Left renal cortex interstitium (tissue), 4 donors: ENCODE measurements at places on chromosomes 11 and 22.

- no peak for DNase-seq
Observed at GRCh38 chr11:110991661-110992355, 253.7 kb upstream of the POU2AF2 start.

DNA sequence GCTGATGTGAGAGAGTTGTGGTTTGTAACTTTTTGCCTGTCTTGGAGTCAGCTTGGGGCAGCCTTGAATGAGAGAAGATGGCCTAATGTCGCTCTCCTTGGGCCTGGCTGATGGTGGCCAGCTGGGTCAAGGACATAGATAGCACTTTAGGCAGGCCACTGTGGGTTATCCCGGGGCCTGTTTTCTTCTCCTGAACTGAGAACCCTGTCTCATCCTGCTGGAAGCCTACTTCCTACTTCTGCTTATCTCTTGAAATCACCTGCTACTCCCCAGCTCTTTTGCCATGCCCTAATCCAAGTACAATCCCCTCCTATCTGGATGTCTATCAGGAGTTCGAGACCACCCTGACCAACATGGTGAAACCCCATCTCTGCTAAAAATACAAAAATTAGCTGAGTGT is 49.5 kb downstream of the OSBP2 start:
- no peak for DNase-seq

- no peak for DNase-seq
Observed at GRCh38 chr11:78311702-78312371, 105.8 kb downstream of the GAB2 start.

DNA sequence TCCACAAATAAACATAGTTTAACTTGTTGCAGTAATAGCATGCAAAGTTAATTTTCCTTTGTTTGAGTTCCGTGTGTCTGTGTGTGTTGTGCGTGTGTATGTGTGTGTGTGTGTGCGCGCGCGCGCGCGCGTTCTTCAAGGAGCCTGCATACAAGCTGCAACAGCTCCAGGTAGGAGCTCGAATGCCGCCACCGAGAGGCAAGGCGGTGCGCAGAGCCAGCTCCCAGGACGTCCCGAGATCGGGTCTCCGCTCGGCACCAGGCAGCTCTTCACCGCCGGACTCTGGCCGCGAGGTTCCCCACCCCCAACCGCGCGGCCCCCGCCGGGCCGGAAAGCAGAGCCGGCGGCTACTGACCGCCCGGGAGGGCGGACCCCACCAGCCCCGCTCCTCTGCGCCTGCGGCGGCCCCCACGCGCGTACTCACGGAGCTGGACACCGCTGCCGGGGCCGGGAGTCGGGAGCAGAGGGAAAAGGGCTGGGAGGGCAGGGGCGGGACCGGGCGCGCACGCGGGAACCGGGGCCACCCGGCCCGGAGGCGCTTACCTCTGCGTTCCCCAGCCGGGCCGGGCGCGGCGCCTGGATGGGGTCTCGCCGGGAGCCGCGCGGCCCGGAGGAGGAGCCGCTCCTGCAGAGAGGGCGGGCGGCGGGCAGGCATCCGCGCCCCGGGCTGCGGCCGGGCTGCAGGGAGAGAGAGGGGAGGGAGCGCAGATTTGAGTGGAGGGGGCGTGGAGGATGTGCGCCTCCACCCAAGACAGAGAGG is 40.4 kb upstream of the AKIP1 start:
- DNase-seq, result no peak

DNA sequence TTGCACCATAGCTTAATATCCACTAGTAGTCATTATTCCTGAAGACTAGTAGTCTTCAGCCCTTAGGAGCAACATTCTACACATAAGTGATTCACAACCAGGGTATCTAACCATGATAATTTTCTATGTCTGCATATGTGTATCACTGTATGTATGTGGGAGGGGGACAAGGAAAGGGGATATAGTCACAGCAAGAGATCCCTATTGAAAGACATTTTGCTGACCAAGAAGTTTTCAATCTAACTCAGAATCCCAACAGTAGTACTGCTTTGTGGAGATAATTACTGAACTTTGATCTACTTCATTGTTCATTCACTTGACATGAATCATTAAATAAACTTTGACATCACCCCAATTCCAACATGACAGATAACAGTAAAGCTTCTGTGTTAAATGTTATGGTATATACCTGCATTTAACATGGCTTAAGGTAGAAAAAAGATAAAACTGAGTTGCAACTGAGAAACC is 10.3 kb downstream of the PIK3C2A start:
- no peak for DNase-seq

GRCh38 chr22:38881464-38881871 is 9.5 kb upstream of the CBX6 start:
- no peak for DNase-seq

DNA sequence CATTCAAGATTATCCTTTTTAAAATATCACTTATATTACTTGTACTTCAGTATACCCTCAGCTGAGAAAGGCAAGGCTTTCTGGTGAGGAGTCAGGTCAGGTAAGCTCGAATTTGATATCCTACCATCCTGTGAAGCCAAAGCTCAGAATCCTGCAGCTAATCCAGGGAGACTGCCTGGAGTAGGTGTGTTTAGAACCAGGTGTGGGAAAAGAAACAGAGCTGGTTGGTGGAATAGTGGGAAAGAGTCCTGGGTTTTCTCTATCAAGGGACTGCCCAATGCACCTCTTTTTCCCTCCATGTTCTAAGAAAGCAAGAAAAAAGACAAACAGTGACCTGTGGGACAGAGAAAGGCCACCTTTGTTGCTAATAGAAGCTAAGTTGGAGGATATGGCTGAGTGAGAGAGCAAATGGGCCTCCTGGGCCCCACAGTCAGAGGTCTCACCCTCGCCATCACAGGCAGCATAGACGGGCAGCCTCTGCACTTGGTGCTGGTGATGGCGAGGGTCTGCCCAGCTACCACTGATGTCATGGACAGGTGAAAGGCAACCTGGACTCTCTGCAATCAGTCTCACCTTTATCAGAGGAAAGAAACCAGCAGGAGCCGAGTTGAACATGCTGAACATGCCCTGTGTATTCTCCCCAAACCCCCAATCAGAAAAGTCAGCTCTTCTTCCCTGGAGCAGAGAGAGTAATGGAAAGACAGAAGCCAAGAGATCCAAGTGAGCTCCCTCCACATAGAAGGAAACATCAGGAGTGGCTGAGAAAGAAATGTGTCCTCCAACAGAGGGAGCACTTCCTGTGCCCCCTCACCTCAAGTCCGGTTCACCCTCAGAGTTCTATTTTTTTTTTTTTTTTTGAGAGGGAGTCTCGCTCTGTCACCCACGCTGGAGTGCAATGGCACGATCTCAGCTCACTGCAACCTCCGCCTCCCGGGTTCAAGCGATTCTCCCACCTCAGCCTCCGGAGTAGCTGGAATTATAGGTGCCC is 491.3 kb downstream of the BUD13 start:
- no peak for DNase-seq

DNA sequence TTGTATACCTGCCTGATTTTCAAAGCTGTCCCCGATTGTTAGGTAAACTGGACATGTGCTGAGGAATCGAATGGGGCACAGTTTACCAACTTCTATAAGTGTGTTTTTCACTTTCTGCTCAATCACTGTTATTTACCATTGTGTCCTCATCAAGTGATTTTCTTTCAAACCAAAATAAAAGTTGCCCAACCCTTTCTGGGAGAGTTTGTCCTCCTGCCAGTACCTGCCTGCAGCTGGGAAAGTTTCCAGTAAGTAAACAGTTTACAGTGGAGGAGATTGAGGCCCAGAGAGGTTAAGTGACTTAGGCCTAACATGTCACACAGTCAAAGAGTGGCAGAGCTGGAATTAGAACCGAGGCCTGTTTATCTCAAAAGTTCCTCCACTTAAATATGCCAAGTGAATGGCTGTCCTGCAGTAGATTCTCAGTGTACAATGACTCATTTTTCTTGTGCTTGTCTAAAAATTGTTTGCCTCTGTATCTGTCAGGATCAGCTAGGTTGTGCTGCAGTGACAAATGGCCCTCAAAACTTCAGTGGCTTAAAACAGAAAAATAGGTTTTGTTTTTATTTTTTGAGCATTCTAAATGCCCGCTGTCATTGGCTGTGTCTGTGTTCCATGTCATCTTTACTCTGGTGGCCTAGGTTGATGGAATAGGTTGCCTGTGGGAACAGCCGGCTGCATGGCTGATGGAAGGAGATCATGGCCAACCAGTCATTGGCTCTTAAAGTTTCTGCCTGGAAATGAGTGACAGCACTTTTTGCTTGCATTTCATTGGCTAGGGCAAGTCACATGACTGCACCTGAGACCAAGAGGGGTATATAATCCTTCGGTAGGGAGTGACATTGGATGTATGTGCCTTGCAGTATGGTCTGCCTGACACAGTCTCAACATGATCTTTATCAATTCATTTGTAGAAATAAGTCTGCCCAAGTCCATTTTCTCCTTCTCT is 61.8 kb upstream of the CRYBB3 start:
- DNase-seq, result no peak

- DNase-seq, result no peak
Observed at GRCh38 chr22:45905924-45906865, 70.8 kb downstream of the WNT7B start.

DNA sequence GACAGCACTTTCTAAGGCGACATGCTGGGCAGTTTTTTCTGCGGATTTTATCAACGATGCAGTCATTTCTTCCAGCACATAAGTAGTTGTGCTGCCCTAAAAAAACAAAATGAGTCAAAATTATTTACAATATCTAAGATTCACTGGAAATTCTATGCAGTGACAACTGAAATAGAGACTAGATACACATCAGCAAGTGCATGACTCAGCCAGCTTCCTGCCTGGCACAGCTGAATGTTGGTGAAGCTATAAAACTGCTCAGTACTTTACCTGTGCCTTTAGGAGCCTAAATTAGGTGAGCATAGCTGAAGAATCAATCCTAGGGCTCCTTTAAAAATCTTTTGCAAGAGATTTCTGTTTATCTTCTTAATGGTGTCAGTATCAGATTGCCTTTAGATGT is 37.8 kb downstream of the PGR start:
- DNase-seq, result no peak

GRCh38 chr11:57787006-57787604 is 25.5 kb downstream of the CTNND1 start:
- no peak for DNase-seq

DNA sequence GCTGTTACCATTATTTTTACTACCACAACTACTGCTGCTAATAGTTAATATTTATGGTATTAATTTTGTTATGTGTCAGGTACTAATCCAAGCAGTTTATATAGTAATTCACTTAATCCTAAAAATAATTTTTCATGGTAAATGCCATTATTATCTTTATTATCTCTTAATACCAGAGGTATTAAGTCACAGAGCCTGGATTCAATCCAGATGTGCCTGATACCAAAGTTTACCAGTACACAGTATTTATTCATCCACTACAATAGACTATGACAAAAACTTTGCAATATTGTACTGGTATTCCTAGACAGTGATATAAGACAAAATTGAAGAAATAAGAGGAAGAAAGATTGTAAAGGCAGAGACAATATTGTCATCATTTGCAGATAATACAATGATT is 24.5 kb downstream of the MAP6 start:
- DNase-seq, result no peak

- DNase-seq, result no peak
Observed at GRCh38 chr11:117715801-117716200, 81.2 kb downstream of the DSCAML1 start.

- DNase-seq, result no peak
Observed at GRCh38 chr22:42905217-42905616, 48.1 kb upstream of the ARFGAP3 start.

DNA sequence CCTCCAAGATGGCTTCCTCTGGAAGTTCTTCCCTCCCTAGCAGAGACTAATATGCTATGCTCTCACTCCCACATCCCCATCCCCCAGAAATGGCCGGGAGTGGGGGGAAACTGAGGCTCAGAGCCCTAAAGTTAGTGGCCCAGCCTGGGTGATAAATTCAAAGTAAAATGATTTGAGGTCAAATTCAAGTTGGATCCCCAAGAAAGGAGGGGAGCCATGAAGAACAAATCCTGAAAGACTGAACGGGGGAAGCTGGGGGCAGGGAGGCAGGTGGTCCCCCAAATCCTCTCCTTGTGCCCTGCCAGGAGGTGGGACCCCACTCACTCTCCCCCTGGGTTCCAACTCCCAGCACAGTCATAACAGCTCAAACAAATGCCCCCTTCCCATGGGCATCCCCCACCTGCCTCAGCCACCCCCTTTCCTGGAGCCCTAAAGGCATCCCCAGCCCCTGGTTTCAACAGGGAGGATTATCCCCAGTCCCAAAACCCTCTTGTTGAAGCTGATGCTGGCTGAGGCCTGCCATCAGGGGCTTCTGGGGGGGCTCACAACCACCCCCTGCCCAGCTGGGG is 1.1 kb downstream of the CBX6 start:
- no peak for DNase-seq

- no peak for DNase-seq
Observed at GRCh38 chr11:132312161-132312560, 941.7 kb downstream of the NTM start.

DNA sequence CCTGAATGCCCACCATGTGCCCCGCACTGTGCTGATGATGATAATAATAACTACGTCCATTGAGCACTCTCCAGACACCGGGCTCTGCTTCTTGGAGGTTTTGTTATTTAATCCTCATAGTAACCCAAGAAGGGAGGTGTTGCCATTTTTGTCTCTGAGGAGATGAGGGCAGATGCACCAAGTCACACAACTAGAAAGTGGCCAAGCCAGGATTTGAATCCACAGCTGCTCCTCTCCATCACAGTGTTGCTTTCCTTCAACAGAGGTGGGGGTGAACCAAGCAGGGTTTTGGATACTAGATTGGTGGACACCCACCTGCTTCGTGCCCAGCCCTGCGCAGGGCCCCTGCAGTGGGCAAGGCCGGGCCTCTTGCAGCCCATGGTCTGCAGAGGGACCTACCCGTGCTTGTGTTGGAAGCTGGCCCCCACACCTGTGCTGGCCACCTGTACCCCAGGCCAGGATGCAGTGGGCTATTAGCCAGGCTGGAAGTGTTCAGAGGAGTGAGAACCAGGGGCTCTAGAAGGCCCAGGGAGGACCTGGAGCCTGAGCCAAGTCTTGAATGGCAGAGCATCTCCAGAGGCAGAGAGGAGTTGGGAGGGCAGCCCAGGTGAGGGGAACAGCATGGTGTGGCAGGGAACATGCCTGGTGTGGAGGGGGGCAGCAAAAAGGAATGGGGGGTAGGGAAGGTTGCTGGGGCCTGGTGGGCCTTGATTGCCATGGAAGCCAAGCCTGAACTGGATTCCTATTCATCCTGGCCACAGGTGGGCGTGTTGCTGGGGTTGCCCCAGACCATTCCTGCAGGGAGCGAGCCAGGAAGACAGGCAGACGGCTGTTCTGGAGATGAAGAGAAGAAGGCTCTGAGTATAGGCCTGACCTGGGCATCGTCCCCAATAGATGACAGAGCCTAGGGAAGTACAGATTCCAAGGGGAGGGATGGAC is 2.7 kb upstream of the DPP3 start:
- DNase-seq, result no peak

- DNase-seq, result no peak
Observed at GRCh38 chr11:76745044-76745376, 38.1 kb upstream of the TSKU start.

GRCh38 chr11:18768472-18768901 is 23.1 kb downstream of the PTPN5 start:
- DNase-seq, result no peak

DNA sequence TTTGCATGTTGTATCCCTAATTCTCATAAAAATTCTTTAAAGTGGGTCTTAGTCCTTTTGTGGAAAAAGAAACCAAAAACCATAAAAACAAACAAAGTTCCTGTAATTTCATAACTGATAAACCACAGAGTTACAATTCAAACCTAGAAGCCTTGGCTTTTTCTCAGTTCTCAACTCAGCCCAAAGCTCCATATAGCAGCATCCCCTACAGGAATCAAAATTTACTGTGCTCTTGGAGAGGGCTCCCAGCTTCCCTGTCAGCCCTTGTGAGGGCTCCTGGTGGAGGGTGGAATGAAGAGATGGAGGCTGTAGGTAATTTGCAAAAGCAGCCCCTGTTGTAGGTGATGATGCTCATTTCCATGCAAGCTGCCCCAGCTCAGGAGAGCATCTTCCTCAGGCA is 506.1 kb upstream of the KIRREL3 start:
- no peak for DNase-seq

- DNase-seq, result no peak
Observed at GRCh38 chr22:23215294-23216241, 35.3 kb downstream of the BCR start.
